Hematopoietic multipotent progenitor cell treated with erythropoietin and hydrocortisone succinate and interleukin-3 and kit ligand, for 15 days (in vitro differentiated cells): ENCODE measurements at places on chromosomes 12 and 14.

DNA sequence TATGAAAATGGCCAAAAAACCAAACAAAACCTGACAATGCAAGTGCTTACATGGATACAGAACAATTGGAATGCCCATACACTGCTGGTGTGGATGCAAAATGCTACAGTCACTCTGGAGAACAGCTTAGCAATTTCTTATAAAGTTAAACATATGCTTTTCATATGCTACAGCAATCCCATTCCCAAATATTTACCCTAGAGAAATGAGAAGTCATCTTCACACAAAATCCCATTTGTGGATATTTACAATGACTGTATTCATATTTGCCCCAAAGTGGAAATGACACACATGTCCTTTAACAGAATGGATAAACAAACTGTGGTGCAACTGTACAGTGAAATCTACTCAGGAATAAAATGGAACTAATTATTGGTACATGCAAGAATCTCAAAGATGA is 20.4 kb downstream of the SAV1 start:
- DNase-seq: no peak

GRCh38 chr12:49332891-49333371 is 4.1 kb downstream of the C1QL4 start:
- DNase-seq: no peak

GRCh38 chr12:49364989-49365388 is 2.3 kb upstream of the SPATS2 start:
- no peak for DNase-seq

- no peak for DNase-seq
These were observed 208.3 kb downstream of the LRIG3 start for GRCh38 chr12:58711974-58712373.

DNA sequence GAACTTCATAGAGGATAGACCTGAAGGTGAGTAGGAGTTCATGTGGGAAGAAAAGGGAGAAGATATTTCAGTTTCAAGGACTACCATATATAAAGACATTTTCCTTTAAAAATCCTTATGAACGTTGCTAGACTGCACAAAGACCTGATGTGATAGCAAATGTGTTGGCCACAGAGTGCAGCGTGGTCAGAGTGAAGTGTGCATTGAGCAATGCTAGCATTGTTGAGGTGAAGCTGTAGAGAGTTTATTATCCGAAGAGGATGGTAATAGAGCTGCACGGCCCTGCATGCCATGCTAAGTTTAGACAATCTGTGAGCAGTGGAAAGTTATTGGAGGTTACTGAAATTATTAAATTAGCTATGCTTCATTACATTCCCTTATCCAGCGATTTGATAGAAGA is 413.0 kb downstream of the CCDC91 start:
- DNase-seq: no peak

GRCh38 chr12:71721783-71722505 is 32.7 kb upstream of the RAB21 start:
- peak; percentile 5 for DNase-seq

DNA sequence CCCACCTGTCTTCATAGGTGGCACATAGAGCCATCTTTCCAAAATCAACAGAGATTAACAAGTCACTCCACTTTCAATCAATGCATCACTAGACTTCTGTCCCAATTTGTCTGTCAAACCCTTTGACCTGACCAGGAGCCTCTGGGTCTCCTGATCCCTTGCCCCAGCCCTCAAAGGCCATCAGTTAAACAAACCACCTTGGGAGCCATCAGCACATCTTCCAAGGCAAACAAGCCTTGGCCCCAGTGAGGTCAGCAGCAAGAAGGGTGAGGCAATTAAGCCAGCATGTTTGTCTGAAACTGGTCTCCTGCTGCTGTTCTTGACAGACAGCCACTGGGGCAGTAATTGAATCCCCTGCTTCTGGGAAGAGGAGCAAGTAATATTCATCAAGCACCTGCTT is 742.8 kb upstream of the TBX3 start:
- DNase-seq: no peak

- DNase-seq: no peak
These were observed 66.7 kb upstream of the PTCSC3 start for GRCh38 chr14:36243183-36243582.

GRCh38 chr12:115761784-115762183 is 515.7 kb downstream of the MED13L start:
- DNase-seq: no peak

DNA sequence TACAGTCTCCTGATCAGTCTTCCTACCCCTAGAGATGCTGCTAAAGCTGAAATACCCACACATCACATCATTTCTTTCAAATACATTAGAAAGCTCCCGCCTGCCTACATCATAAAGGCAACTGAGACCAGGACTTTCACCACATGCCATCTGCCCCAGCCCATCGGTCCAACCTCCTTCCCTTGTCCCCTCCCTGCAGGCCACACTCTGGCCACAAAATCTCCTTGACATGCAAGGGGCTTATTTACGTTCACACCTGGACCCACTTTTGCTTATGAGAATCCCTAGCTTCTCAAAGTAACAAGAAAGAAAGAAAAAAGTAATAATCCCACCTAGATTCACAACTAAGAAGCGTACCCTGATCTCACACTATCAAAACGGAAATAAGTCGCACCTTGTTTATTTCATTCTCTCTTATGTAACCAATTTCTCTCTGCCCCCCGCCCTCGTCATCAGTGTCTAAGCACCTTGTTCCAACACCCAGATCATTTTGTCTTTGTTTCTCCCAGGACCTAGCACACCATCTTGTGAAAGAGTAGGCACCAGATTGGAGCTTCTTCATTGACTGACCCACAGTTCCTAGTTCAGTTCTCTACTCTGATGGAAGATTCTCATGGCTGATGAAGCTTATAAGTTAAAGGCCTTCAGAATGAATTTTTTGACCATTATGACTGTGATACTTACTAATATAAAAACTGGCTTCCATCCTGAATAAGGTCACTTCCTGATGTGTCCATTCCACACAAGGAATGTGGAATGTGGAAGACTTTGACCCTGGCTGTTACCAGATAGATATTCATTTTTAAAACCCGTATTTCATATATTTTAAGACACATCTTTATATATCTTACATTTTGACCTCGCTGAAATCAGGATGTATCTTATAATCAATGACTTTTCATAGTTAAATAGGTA is 7.7 kb downstream of the WSB2 start:
- no peak for DNase-seq

GRCh38 chr14:52185178-52185577 is 82.3 kb upstream of the PTGDR start:
- DNase-seq: no peak

DNA sequence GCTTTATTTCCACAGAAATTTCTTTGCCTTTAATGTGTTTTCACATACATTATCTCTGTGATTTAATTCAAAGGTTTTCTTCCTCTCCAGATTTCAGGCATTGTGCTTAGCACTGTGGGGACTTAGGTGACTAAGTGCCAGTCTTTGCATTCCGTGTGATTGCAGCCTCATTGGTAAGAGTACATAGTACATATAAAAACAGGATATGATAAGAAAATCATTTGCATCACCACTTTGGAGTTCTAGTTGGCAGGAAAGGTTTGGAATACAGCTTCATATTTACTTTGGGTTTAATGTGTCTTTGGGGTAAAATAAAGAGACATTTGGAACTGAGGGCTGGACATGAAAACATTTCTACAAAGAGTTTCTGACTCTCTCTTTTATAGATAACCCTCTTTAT is 37.8 kb upstream of the C12orf75 start:
- no peak for DNase-seq

- no peak for DNase-seq
These were observed 34.3 kb upstream of the DICER1 start for GRCh38 chr14:95191445-95192199.

DNA sequence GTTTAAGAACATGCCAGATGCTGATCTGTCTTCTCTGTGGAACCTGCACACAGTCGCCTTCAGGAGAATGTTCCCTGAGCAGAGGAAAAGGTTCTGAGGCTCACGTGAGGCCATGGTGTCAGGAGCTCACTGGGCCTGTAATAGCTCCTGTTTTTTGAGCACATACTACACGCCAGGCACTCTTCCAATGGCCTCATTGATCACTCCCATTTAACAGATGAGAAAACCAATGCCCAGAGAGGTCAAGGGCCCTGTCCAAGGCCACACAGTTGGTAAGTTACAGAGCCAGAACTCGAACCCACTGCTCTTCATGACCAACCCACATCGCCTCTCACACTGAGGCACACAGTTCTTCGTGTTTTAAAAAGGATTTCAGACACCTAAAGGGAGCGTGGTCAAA is 7.3 kb upstream of the HHIPL1 start:
- DNase-seq: no peak

GRCh38 chr14:23160924-23161522 is 22.4 kb downstream of the SLC7A8 start:
- no peak for DNase-seq

DNA sequence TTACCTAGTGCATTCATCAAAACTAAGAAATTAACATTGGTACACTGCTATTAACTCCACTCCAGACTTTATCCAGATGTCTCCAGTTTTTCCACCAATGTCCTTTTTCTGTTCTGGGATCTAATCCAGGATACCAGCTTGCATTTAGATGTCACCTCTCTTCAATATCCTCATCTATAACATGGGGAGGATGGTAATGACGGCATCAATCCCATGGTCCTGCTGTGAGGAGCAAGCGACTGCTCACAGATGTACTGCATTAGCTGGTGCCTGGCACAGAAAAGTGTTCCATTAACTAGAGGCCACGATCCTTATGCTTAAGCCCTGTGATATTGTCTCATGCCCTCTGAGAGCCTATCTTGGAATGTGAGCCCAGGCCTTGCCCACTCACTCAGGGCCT is 53.8 kb downstream of the CALM1 start:
- DNase-seq: no peak

GRCh38 chr14:26730929-26731618 is 133.2 kb upstream of the NOVA1 start:
- DNase-seq: no peak

GRCh38 chr12:7512553-7512952 is 9.0 kb upstream of the CD163 start:
- no peak for DNase-seq

GRCh38 chr12:112714166-112714710 is 77.3 kb upstream of the RPH3A start:
- DNase-seq: no peak

DNA sequence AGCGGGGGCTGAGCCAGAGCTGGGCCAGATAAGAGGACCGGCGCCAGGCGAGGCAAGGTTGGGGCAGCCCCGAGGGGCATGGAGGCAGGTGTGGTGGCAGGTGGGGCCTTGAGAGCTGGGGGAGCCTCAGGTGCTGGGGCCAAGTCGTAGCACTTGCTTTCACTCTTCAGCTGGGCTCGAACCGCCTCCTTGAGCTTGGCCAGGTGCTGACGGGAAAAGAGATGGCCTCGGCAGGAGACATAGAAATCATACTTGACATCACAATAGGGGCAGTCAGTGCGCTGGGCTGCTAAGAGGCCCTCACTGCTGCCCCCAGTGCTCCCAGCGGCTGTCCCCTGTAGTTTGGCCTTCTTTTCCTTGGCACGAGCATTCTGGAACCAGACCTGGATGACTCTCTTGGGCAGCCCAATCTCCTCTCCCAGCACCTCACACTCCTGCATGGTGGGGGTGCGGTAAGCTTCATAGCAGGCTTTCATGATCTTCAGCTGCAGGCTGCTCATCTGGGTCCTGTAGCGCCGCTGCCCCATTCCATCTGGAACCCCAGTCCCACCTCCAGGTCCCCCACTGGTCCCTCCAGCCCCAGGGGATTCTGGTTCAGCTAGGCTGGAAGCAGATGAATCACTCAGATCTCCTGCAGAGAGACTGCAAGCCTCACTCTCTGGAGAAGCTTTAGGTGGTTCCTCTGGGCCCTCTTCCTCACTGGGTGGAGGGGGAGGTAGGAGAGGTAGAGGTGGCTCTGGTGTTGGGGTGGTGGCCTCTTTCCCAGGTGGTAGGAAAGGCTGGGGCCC is 28.1 kb downstream of the ZFHX2 start:
- no peak for DNase-seq

- no peak for DNase-seq
These were observed 71.8 kb upstream of the GZMB start for GRCh38 chr14:24705840-24706239.

GRCh38 chr14:81765651-81766275 is 232.1 kb upstream of the SEL1L start:
- no peak for DNase-seq

DNA sequence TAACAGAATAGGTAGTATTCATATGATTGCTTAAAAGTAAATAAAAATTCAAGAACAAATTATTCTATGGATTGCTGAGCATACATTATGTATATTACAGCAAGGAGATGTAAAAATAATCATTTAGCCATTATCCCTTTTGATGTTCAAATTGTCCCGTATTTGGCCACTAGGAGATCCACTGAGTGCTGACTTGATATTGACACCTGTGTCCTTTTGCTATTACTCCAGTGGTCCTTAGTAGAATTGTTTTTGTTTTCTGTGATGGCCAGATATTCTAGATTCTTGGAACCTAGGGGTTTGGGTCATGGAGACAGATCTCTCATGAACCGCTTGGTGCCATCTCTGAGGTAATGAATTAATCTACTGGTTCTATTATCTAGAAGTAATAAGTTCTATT is 16.8 kb downstream of the ERO1A start:
- no peak for DNase-seq

DNA sequence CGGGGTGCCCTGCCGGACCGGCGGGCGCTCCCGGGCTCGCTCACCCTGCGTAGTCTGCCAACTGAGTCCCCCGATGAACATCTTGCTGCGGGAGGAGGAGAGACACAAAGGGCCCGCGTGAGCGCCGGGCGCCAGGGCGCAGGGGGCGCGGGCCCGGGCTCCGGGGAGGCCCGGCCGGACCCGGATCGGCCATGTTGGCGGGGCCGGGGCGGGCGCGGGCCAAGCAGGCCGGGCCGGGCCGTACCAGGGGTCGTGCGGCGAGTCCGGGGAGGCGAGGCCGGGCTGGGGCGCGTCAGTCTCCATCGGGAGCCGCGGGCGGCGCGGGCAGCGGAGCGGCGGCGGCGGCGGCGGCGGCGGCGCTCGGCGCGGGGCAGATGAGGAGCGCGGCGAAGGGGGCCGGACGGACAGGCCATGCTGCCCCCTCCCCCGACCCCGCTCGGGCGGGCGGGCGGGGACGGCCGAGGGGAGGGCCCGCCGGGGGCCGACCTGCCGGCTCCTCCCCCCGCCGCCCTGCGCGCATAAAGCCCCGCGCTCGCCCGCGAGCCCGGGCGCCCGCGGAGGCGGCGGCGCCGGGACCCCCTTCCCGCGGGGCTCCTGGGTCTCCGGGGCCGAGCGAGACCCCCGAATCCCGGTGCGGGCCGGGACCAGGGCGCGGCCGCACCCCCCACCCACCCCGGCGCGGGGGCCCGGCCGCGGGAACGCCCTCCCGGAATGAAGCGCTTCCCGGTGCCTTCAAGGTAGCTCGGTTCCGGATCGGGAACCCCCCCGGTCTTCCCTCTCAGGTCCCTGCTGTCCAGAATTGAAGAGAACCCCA is at the start of gene MSI1:
TSS of gene MSI1 (minus strand) at position 376 of the 814 bp plus-strand sequence. CDS start at position 303, 73 bp downstream.
- DNase-seq: no peak
